ENCODE measurements at places on chromosomes 5 and 9.

DNA sequence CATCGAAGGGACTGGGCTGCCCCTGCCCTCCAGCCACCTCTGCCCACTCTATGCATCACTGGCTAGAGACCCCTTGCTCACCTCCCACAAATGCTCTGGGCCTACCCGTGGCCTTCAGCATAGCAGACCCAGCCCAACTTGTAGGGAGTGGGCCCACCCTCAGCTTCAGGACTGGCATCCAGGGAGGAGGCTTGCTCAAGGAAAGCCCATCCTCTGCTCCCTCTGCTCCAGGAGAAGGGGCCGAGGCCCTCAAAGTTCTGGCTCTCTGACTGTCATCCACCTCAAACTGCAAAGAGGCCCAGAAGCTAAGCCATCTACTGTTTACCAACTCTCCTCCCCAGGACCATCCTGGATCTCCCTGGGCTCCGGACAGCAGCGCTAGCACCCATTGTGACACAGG lies 84.5 kb downstream of the C5orf15 start:
- DNase-seq: no peak

DNA sequence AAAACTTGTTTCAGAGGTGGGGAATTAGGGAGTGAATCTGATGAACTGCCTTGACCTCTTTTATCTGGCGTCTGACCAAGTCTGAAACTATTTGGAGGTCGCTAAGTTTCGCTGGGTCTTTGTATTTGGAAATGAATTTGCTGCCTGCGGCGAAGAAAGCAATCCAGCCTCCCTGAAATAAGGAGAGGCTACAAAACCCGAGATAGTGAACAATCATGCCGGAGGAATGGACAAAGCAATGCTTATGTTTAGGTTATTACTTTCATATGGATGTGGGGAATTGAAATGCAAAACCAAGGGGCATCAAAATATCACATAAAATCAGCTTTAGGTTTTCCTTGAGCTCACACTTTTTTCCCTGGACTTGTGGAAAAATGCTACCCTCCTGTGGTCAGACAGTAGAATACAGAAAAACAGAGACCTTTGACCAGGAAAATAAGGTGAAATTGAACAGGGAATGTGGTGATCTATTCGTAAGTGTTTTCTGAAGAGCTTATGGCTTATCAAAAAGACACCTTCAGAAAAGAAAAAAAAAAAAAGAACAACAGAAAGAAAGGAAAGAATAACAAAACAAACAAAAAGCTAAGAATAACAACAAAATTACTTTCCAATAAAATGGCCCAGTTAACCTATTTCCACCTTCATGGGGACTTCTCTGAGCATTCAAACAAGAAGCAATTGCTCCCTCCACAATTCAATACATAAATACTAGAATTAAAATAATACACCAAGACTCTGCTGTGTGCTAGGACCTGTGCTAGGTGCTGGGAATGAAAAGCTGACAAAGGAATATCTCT lies 68.6 kb upstream of the DPYSL3 start:
- DNase-seq: no peak

- DNase-seq: no peak
Measured at GRCh38 chr5:8508231-8508630, 639.3 kb downstream of the MTRR start.

DNA sequence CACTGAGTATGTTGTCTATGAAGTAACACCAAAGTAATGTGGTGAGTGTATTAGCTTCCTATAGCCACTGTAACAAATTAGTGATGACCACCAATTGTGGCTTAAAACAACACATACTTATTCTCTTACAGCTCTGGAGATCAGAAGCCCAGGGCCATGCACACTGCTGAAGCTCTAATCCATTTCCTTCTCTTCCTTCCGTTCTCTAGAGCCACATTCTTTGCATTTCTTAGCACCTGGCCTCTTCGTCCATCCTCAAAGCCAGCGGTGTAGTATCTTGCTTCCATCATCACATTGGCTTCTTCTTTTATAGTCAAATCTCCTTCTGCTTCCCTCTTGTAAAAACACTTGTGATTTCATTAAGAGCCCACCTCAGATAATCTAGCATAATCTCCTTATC lies 230.3 kb upstream of the RFX3 start:
- no peak for DNase-seq

GRCh38 chr5:93257616-93258015 lies 323.4 kb downstream of the NR2F1-AS1 start:
- no peak for DNase-seq

GRCh38 chr9:98529841-98530240 lies 178.9 kb downstream of the GABBR2 start:
- peak; percentile 92 for DNase-seq

DNA sequence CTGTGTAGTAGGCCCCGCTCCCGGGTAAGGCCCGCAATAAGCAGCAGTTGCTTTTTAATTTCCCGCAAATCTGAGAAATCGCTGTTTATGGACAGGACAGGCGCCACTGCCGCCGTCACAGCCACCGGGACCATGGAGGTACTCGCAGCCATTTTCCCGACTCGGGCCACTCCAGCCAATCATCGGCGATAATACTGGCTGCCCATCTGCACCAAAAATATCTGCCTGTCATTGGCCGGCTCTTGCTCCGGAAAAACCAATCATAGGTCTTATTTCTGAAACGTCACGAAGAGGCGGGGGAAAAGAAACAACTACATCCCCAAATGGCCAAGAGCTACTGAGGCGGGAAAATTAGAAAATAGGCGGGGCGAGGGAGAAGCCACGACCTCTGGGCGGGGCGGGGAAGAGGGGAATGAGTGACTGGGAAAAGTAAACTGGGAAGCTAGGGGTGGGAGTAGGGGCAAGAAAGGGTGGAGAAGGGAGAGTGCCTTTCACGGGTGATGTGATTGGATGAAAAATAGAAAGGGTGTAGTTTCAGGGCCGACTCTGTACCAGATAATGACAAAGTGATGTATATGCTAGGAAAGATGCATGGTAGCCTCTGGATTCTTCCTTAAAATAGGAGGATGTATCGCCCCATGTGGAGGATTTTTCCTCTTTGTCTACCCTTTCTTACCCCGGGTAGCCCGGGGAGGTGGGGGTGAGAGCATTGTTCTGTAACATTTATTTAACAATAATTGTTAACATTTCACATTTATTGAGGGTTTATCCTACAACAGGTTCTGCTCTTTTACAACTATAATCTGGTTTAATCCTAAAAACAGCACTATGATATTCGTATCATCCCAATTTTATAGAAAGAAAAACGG lies at the start of gene CDC23:
CDC23 (minus strand) TSS at position 163 of the 869 bp plus-strand sequence; CDS start at position 152, 11 bp downstream.
- peak; percentile 89 for DNase-seq

- DNase-seq: no peak
Measured at GRCh38 chr5:67659288-67659687, 462.7 kb upstream of the CD180 start.

GRCh38 chr9:93525476-93525875 lies 50.9 kb upstream of the PHF2 start:
- DNase-seq: peak; percentile 50

- DNase-seq: no peak
Measured at GRCh38 chr9:92780206-92780605, 15.6 kb upstream of the BICD2 start.

DNA sequence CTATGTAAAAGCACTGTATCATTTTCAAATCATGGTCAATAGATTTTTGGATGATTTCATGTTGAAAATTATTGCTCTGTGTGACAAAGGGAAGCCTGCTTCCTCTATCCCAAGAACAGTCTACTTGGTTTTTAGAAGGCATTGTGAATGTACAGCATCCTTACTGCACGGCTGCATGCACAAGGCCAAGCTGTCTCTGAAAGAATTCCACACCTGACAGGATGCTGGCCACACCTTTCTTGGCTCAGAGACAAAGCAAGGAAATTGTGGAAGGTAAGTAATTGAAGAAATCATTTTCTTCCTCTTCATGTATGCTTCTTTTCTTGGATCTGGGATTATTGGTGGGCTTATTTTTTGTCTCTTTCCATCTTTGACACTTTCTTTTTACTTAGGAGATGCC lies 53.7 kb upstream of the VCAN start:
- no peak for DNase-seq

DNA sequence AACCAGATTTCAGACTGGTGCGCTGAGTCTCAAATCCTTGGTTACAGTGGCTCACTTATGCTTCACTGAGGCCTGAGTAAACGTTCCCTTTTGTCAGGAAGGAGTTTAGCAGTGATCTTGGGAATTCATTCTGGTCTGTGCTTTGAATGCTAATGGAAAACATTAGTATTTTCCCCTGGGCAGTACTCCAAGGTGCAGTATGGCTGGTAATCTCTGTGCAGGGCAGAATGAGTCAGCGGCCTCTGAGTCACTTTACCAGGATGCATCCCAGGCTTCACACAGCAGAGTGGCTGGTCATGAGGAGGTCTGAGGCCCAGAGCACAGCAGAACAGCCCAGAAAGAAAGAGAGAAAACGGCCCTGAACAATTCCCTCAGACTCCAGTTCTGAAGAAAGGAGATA lies 54.0 kb downstream of the PCA3 start:
- DNase-seq: peak; percentile 87

- no peak for DNase-seq
Measured at GRCh38 chr9:111900151-111900857, 3.7 kb downstream of the UGCG start.

- DNase-seq: no peak
Measured at GRCh38 chr5:115641948-115642347, 16.1 kb upstream of the TMED7 start.

- DNase-seq: no peak
Measured at GRCh38 chr5:167049771-167050567, 1241.5 kb upstream of the WWC1 start.

DNA sequence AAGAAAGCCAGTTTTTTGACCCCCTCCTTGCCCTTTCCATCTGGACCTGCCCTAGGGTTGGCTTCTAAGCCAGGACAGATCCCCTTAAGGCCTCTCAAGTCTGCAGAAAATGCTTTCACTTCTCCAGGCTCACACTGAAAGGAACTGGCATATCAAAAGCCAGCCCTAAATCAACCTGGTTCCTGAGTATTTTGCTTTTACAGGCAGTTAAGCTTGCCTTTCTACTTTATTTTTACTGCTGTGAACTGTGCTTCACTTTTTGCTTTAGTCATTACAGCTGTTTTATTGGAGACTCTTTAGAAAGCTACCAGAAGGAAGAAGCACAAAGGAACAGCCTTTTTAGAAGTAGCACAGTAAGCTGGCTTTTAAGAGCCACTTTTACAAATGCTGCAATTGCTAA lies 5.0 kb downstream of the TARS1 start:
- no peak for DNase-seq

DNA sequence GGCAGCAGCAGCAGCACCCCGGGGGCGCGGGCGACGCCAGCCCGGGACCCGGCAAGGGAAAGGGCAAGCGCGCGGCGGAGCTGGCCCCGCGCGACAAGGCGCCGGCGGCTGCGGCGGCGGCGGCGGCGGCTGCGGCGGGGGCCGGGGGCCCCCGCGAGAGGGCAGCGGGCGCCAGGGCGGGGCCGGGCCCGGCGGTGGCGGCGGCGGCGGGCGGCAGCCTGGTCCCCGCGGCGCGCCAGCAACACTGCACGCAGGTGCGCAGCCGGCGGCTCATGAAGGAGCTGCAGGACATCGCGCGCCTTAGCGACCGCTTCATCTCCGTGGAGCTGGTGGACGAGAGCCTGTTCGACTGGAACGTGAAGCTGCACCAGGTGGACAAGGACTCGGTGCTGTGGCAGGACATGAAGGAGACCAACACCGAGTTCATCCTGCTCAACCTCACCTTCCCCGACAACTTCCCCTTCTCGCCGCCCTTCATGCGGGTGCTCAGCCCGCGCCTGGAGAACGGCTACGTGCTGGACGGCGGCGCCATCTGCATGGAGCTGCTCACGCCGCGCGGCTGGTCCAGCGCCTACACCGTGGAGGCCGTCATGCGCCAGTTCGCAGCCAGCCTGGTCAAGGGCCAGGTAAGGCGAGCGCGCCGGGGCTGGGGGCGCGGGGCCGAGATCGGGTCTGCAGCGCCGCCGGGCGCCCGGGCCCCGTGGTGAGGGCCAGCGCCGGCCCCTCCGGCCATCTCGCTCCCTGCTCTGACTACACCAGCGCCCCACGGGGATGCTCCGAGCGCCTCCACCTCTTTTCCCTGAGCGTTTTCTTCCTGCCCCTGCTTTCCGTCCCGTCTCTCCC lies at the start of gene UBE2QL1:
UBE2QL1 (plus strand) TSS at position 238 of the 843 bp plus-strand sequence; CDS start at position 273, 35 bp downstream.
- no peak for DNase-seq

DNA sequence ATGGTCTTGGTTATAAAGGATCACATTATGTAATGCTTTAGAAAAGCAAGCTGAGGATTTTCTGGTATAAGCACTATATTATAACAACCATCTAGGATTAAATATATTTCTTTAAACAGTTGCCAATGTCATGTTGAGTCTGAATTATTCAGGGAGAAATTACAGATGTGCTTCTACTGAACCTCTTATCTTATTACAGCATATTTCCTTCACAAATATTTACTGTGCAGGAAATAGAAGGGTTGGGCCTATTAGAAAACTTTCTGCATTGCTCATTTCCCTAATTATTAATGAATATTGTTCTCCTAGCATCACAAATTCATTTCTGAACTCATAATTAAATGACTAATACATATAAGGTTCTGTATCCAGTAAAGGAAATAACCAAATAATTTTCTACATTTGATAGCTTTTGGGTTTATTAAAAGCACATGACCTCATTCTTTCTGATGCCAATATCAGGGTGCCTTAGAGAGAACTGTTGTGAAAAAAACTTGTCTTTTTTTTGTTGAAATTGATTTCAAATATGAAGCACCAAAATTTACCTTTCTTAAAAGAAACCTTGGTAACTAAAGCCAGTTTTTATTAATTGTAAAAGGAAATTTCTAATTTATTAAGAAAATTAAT lies 476.8 kb upstream of the PTGER4 start:
- no peak for DNase-seq

DNA sequence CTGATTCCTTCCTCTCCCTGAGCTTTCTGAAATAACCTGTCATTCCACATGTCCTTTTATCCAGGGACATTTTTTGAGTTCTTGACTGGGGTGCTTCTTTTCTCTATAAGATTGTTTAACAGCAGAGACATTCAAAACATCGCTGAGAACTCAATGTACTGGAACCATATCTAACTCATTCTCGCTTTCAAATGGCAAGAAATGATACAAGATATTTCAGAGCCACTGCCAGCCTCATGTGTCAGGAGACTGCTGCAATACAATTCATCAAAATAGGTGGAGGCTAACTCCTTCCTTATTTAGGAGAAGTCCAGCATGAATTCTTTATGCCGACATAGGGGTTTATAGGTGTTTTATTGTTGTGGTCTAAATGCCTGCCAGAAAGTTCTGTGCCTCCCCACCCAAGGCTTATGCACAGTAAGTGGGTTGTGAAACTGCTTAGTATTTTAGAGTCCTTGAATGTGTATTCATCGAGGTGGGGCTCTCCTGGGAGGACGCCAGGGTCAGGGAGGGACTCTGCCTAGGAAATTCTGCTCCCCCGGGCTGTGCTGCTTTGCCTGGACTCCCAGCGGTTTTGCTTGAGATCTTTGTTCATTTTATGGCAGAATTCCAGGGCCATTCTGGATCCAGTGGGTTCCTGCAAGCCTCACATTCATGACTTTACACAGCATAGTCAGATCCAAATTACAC lies 53.9 kb downstream of the ZNF474 start:
- no peak for DNase-seq

GRCh38 chr5:66410122-66410521 lies 186.1 kb upstream of the MAST4 start:
- no peak for DNase-seq

DNA sequence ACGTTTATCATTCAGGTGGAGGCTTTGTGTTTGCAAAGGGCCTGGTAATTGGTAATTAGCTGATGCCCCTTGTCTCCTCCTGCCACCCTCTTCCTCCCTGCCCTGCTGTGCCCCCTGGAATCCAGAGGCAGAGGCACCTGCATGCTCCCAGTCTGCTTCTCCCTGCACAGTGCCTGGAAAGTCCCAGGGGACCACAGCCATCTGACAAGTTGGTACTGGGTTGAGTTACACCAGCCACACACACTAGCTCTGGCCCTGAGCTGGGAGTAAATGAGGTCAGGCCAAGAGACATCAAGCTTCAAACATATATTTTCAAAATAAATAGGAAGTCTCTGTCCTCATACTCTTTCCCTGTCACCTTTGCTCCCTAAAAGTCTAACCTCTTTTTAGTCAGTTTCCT lies 56.3 kb downstream of the INSYN2B start:
- DNase-seq: no peak

All from posterior cingulate gyrus (tissue), 11 donors.